ENCODE measurements at places on chromosomes 7 and 10. TPM values are rescaled to one million over a fixed set of nuclear protein-coding genes. Genes with fewer than 3 reads are reported as not detected.

OR6V1 gene
- not detected for total RNA-seq

AEBP1 gene
- 22.2 TPM for total RNA-seq

TMEM213 gene
- not detected for total RNA-seq

BTBD16 gene
- 0.23 TPM for total RNA-seq

NPFFR1 gene
- total RNA-seq = not detected

URGCP gene
- total RNA-seq = 13.0 TPM

TMEM184A gene
- total RNA-seq = 0.21 TPM

KCNMA1 gene
- 5.1 TPM for total RNA-seq

All from endothelial cell (in vitro differentiated cells).